ENCODE measurements at places on chromosomes 16 and 17. TPM values are rescaled to one million over a fixed set of nuclear protein-coding genes. Genes with fewer than 3 reads are reported as not detected.

The PPM1E gene
- 0.03 TPM for total RNA-seq

The CTF1 gene
- total RNA-seq = 0.29 TPM

The ACLY gene
- total RNA-seq = 200 TPM

The GRAPL gene
- total RNA-seq = 5.9 TPM

The ENPP7 gene
- 0.16 TPM for total RNA-seq

GRCh38 chr16:963913-964312 lies 6.9 kb downstream of the LMF1 start:
- H3K36me3 ChIP-seq = peaks cover 18% of the 10 kb centered on the region
- no peak for DNase-seq
- peak overlapping the region; percentile 79 for H3K4me3 ChIP-seq
- H3K27ac ChIP-seq = peak overlapping the region; percentile 88
- H3K4me1 ChIP-seq = peaks cover 26% of the 10 kb centered on the region

DNA sequence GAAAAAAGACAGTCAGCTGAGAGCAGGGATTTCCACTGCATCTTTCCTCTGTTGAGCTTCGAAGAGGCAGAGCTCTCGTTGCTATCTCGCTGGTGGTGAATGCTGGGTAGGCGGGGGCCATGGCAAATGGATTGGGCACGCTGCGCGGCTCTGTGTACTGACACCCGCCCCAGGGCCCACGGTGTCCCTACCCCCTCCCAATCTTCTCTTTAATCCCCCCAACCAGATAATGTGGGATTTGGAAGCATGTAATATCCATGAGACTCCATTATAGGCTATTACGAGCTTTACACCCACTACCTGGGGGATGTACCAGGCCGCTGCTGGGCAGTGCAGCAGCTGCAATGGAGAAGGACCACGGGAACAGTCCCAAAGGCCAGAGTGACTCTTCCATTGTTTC lies 8.3 kb downstream of the PIPOX start:
- peaks cover 14% of the 10 kb centered on the region for H3K27me3 ChIP-seq
- no peak overlapping the region for H3K27ac ChIP-seq
- no peak for DNase-seq
- peaks cover 5% of the 10 kb centered on the region for H3K4me1 ChIP-seq
- no peak overlapping the region for H3K4me3 ChIP-seq

- no peaks in the 10 kb centered on the region for H3K27me3 ChIP-seq
- no peak for DNase-seq
- H3K4me1 ChIP-seq = peaks cover 29% of the 10 kb centered on the region
- no peak overlapping the region for H3K4me3 ChIP-seq
- H3K27ac ChIP-seq = no peak overlapping the region
- peaks cover 16% of the 10 kb centered on the region for H3K36me3 ChIP-seq
These were observed 3.8 kb downstream of the ERCC4 start for GRCh38 chr16:13923703-13924298.

DNA sequence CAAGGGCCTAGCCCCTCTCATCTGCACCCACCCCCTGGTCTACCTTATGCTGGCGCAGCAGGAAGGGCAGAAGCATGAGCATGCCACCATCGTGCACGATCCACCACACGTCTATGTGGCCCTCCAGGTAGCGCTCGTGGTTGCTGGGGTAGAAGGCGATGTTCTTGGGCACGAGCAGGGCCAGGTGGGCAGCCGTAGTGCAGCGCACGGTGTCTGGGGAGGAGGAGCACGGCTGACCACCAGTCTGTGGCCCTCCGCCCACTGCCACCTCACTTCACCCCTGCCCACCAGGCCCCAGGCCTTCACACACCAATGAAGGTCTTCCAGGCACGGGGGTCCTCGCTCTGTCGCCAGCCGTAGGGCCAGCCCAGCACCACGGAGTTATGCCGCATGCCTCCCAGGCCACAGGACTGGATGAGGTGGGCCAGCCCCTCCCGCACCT lies 2.2 kb upstream of the LCAT start:
- peaks cover 11% of the 10 kb centered on the region for H3K4me1 ChIP-seq
- H3K27ac ChIP-seq = no peak overlapping the region
- peaks cover 7% of the 10 kb centered on the region for H3K36me3 ChIP-seq

- H3K27me3 ChIP-seq = no peaks in the 10 kb centered on the region
- no peak overlapping the region for H3K27ac ChIP-seq
- no peak for DNase-seq
- H3K4me1 ChIP-seq = peaks cover 5% of the 10 kb centered on the region
- peaks cover 10% of the 10 kb centered on the region for H3K36me3 ChIP-seq
These were observed 19.1 kb downstream of the WWOX start for GRCh38 chr16:78118469-78119025.

DNA sequence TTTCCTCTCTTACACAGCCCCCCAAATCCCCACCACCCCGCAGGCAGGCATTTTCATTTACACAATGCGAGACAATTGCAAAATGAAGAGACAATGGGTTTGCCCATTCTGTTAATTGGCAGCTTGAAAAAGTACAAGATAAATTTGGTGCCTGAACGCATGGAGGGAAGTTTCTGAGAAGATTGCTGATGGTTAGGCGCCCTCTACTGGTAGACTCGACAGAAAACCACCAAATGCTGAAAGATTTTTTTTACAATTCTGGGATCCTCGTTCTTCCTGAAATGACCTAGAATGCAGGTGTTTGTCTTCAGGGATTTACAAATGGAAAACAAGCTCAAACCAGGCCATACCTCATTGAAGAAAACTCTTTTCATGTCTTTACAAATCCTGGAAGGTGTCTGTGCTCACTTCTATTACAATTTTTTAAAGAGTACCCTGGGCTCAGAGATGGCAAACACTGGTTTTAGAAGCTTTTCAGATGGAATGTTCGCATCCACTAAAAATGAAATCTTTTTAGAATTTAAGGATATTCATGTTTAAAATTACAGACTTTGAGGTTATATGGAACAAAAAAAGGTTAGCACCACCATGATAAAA lies 338.5 kb downstream of the PMP22 start:
- no peaks in the 10 kb centered on the region for H3K27me3 ChIP-seq
- no peak overlapping the region for H3K4me3 ChIP-seq
- peak; percentile 31 for DNase-seq
- no peaks in the 10 kb centered on the region for H3K36me3 ChIP-seq
